ENCODE measurements at places on chromosomes 11 and 22. TPM values are rescaled to one million over a fixed set of nuclear protein-coding genes. Genes with fewer than 3 reads are reported as not detected.

Gene PLEKHA7
- 0.15 TPM for total RNA-seq

Gene LMNTD2
- 2.5 TPM for total RNA-seq

Gene C22orf42
- total RNA-seq, result not detected

Gene CLCF1
- total RNA-seq, result 0.46 TPM

Gene OR52N2
- total RNA-seq, result not detected

Gene RNF26
- total RNA-seq, result 5.2 TPM

Gene SPCS2
- total RNA-seq, result 9.3 TPM

Gene TRIM49
- total RNA-seq, result not detected

Gene TTC17
- 77.1 TPM for total RNA-seq

Gene ANO5
- total RNA-seq, result 13.3 TPM

Gene NUDT8
- 8.2 TPM for total RNA-seq

Gene HSPB2
- total RNA-seq, result 0.31 TPM

Gene USP2
- total RNA-seq, result 0.73 TPM

Gene CARD18
- not detected for total RNA-seq

Gene ART1
- total RNA-seq, result not detected

Gene IGLL1
- total RNA-seq, result not detected

Gene FUT4
- 3.3 TPM for total RNA-seq

Gene CHID1
- total RNA-seq, result 36.7 TPM

Gene TRIM34
- total RNA-seq, result 20.5 TPM

Gene KCNK4
- total RNA-seq, result not detected

Gene CSRP3
- not detected for total RNA-seq

Gene BATF2
- total RNA-seq, result 6.5 TPM

Gene TMPRSS13
- 2.5 TPM for total RNA-seq

Gene SGSM1
- under 0.01 TPM for total RNA-seq

Gene CECR2
- 2.0 TPM for total RNA-seq

Gene ZNF408
- total RNA-seq, result 8.9 TPM

Gene GGTLC3
- total RNA-seq, result not detected

Gene PGAP2
- total RNA-seq, result 12.2 TPM

Gene TSPAN18
- not detected for total RNA-seq

Gene CALCA
- not detected for total RNA-seq
